ENCODE measurements at places on chromosomes 1 and 21.
A peak's percentile ranks its signal among the peaks of the same experiment; 100 is the strongest.

DNA sequence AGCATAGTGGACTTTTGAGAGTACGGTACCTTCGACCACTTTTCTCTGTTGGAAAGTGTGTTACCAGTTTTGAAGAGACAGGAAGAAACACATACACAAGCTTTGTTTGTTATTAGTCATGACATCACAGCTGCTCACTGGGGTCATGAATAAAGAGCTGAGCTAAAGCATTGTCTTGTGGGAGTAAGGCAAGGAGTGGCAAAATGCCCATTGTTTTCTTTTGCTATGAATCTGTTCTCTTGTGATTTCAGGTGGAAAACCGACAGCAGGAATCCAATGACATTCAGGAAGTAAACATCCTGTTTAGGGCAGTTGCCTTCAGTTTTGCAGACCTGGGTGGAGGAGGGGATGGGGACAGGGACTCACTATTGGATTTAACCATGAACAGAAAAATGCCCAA lies 66.2 kb downstream of the RGL1 start:
- DNase-seq: no peak

GRCh38 chr1:44049839-44050238 lies 18.6 kb upstream of the SLC6A9 start:
- DNase-seq: no peak

GRCh38 chr1:241499910-241500309 lies 19.6 kb downstream of the FH start:
- no peak for DNase-seq

GRCh38 chr21:46355161-46356004 lies 31.4 kb downstream of the PCNT start:
- DNase-seq: peak; percentile 7

- peak; percentile 23 for DNase-seq
These were observed 548 bp upstream of the CDC20 start for GRCh38 chr1:43358121-43358745.

- no peak for DNase-seq
These were observed 18.5 kb upstream of the C1orf21 start for GRCh38 chr1:184368354-184368753.

DNA sequence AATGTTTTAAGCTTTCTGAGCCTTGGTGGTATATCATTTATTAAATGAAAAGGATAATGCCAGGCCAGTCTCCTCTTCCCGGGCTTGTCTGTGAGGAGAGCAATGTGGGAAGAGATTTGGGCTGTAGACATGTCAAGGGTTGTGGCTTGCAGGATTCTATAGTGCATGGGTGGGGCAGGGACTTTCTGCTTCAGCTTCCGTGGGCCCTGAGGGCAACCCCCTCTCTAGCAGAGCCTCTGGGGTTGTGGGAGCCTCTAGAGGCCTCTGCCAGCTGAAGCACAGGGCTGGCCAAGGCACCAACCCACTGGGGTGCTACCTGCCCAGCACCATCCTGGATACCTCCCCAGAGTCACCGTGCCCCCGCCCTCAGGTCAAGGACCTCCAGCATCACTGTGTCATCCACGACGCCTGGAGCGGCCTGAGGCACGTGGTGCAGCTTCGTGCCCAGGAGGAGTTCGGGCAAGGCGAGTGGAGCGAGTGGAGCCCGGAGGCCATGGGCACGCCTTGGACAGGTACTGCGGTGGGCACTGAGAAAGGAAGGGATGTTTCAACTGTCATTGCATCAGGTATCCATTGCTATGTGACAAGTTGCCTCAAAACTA lies 30.6 kb downstream of the IL6R start:
- no peak for DNase-seq

DNA sequence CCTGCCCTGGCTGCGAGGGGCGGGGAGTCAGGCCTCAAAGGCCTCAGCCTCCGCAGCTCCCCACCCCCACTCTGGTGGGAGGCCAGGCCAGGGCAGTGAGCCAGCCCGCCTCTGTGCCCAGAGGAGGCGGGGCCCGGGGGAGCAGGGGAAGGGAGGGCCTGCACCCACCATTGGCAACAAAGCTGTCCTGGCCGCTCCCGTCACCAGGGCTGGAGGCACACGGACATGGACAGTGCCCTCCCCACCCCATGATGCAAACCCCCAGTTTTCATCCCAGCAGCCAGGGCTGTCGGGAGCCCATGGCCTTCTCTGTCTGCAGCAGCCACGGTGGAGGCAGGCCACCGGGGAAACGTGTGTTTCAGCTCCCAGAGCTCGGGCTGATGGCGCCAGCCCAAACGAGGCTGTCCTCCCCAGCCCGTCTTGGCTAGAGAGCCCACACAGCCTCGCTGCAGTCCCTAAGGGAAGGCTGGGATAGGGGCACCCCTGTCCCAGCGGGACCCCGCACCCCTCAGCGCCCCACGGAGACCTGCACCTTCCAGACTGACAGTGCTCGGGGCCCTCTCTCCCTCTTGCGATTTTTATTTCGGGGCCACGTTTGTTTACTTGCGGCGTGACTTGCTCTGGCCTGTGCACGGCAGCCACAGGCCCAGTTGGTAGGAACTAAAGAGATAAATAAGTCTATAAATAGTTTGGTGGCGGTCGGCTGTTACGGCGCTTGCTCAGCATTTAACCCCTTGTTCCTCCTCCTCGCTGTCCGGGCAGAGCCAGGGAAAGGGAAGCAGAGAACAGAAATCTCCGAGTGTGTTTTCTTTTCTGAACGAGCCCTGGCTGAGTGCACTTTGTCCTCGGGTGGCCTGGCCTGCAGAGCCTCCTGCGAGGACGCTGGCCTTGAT lies 101.8 kb downstream of the PRDM16 start:
- DNase-seq: no peak

GRCh38 chr1:66013371-66013770 lies 220.7 kb downstream of the PDE4B start:
- no peak for DNase-seq

- DNase-seq: no peak
These were observed 56.6 kb upstream of the C1orf21 start for GRCh38 chr1:184329962-184330868.

DNA sequence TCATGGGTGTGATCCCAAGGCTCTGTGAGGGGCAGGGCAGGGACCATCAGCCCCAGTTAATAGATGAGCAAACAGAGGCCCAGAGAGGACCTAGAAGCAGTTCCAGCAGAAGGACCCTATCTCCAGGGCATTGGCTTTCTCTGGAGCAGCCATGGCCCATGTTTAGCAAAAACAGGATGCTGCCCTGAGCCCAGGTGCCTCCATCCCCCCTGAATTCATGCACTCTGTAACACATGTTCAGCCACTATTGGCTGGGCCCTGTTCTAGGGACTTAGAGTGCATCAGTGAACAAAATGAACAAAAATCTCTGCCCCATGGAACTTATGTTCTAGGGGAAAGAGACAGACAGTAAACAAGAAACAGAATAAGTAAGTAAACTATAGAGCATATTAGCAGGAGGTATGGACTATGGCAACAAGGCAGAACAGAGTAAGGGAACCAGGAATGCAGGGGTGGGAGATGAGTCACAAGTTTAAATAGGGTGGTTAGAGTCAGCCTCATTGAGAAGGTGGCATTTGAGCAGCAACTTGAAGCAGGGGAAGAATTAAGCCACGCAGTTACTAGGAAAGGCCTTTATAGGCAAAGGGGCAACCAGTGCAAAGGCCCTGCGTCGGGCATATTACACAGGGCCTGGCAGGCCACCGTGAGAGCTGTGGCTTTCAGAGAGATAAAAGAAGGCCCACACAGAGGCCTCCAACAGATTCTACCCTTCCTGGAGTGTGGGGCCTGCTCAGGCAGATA lies 185.9 kb upstream of the EDN2 start:
- peak; percentile 55 for DNase-seq

- DNase-seq: no peak
These were observed 68.3 kb upstream of the NFIA start for GRCh38 chr1:61013946-61014667.

DNA sequence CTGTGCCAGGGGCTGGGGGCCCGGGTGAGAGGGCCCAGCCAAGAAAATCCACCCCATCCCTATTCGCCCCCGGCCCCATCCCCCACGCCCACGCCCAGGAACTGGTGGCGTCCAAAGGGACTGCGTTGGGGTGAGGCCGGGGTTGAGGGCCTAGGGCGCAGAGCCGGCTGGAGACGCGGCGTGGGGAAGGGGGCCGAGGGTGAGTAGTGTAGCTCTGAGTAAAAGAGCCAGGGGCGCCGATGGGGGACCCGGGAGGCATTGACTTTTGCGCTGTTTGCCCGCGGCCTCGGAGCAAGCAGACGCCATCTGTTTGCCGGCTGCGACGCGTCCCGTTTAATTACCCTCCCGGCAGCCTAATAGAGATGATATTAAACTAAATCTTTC lies 3.5 kb upstream of the DMRTA2 start:
- no peak for DNase-seq

DNA sequence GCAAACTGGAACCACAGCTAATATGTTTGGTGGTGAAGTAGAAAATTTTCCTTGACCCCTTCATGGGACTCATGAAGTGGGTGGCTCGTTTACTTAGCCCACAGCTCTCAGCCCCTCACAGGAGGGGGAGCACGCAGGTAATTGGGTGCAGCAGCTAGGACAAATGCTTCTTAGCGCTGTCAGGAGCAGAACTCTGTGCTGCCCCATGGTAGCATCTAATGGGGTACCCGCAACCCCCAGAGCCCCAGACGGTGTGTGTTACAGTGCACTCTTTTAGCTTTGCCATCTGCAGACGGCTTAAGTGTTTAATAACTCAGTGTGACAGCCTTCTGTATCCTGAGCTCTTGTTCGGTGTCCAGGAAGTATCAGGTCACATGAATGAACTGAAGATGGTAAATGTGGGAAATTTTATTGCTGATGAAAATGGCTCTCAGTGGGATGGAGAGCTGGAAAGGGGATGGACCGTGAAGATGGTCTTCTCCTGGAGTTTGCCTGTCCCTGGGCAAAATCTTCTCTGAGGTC lies 189.6 kb upstream of the ZRANB2 start:
- no peak for DNase-seq

GRCh38 chr1:40011198-40011597 lies 29.3 kb upstream of the CAP1 start:
- DNase-seq: no peak

- no peak for DNase-seq
These were observed 344.0 kb upstream of the USP24 start for GRCh38 chr1:55559161-55559611.

GRCh38 chr1:185309566-185309965 lies 7.5 kb downstream of the IVNS1ABP start:
- no peak for DNase-seq

DNA sequence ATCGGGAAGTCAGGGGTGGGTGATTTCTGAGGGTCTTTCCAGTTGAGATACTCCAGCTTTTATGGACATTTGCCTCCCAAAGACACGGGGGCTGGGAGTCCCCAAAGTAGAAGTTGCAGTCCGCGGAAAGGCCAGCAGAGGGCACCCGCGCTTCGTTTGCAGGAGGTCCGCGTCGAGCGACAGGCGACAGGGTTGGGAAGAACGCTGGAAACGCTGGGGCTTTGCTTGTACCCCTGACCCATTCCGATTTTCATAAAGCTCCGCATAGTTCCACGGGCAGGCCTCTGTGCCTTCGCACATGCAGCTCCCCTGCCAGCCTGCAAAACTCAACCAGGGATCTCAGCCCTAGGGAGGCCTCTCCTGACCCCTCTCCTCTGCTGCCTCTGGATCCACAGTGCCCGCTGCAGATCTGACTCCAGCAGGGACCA lies 44.2 kb upstream of the LAPTM5 start:
- DNase-seq: peak; percentile 90

DNA sequence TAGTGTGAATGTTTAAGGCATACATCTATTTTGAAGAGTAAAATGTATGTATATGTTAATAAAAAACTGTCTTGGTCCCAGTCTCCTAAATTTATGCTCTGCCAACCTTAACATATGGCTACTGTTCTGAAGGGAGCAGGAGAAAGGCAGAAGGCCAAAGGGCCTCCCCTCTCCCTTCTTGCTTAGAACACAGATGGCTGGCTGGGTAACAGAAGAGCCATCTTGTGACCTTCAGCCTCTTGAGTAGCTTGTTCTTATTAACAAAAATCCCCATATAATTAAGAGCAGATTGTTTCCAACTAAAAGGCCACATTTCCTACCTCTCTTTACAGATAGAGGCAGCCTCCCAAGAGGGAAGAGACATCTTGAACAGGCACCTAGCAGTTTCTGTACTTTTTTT lies 36.1 kb downstream of the EPB41 start:
- no peak for DNase-seq

DNA sequence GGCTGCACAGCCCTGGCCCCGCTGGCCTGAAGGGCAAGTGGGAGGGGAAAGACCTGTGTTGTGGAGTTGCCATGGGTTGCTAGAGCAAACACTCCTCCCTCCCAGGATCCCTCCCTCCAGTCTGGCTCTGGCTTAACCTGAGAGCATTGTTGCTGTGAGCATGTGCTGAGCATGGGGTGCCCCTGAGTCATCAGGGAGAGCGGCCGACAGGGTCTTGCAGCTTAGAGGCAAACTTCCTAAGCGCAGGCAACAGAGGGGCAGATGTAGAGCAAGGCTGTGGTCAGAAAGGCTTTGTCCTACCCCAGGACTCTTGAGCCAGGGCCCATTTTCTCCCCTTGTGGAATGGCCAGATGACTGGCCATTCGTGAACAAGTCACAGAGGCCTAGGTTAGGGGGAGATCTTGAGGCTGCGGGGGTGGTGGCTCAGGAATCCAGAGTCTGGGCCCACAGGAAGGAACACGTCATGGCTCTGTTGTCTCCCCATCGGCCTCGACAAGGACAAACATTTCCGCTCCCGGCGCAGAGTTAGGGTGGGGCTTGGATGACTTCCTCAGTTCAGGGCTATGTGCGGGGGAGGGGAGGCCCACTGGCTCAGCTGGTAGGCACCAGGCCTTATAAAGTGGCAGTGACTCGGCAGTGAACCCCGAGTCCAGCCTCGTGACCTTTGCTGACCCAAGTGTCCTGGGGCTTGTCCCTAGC lies 362 bp upstream of the DYNLT4 start:
- peak; percentile 92 for DNase-seq

DNA sequence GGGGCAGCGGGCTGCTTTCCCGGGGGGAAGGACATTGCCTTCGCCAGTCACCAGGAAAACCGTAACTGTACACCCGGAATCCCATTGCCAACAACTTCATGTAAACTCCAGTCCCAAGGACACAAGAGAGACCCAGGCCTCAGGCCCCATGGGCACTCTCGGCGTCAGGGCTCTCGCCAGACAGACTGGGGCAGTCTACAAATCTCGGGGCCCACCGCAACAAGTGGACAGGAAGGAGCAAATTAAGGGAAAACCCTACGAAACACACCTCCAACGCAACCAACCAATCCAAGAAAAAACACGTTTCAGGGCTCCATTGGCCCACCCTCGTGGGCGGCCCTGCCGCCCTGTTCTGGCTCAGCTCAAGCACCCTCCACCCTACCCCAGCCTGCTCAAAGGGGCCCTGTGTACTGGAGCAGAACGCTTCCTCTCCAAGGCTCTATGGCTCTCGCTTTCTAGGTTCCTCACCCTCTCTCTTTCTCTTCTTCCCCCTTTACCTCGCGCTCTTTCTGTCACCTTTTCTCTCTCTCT lies 4.6 kb upstream of the ZNF678 start:
- no peak for DNase-seq

DNA sequence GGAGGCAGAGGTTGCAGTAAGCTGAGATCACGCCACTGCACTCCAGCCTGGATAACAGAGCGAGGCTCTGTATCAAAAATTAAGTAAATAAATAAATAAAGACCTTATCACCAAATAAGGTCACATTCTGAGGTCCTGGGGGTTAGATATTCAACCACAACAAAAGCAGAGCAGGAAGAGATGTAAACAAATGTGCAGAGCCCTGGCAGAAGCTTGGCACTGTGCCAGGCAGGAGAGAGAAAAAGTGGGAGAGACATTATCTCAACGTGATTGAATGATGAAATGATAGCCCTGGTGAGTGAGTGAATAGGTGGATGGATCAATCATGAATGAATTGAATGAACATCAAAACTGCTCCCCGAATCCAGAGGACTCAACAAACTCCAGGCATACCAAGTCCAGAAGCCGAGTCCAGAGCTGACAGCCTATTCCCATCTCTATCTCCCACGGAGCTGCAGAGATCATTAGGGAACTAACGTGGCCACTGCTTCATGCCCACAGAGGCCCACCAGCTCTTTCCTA lies 150.7 kb downstream of the TOMM20 start:
- no peak for DNase-seq

Measured in activated naive CD8-positive, alpha-beta T cell treated with anti-CD3 and anti-CD28 coated beads, Interleukin-2, amount 50 U/mL, for 24 hours (primary cell).